Stimulated activated CD8-positive, alpha-beta memory T cell treated with anti-CD3 and anti-CD28 coated beads, Interleukin-4, amount 100 ng/mL, for 24 hours (primary cell): ENCODE measurements at places on chromosomes 2 and 18.

DNA sequence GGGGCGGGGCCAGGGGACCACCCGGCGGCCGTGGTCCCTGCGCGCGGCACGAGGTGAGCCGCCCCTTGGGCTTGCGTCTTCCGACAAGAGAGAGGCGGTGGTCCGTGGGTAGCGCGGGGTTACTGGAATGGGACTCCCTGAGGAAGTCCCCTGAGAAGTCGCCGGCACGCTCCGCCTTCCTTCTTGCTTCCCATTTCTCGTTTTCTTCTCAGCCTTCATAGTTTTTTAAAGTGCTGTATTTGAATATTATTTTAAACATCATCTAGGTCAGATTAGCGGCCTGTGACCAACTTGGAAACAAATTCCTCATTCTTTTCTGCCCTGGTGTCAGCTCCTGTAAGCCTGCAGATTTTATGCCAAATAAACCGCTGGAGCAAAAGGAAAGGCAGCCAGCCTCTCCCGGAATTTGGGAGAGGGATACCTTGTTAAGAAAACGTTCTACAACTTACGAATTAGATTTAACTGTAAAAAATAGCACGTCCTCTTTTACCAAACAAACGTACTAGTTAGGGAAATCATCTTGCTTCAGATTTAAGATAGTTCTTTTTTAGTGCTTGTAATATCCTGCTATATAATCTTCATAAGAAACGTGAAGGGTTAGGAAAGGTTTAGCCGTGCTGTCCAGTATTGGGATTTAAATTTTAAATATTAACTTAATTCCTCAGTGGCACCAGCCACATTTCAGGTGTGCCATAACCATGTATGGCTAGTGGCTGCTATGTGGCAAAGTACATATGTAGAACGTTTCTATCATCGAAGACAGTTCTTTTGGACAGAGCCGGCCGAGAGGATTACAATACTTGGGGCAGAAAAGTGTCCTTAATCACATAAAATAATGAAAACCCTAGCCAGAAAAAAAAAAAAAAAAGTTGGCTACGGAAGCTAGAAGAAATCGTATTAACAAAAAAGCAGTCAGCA is 628 bp upstream of the PTPN2 start:
- no peak for DNase-seq

DNA sequence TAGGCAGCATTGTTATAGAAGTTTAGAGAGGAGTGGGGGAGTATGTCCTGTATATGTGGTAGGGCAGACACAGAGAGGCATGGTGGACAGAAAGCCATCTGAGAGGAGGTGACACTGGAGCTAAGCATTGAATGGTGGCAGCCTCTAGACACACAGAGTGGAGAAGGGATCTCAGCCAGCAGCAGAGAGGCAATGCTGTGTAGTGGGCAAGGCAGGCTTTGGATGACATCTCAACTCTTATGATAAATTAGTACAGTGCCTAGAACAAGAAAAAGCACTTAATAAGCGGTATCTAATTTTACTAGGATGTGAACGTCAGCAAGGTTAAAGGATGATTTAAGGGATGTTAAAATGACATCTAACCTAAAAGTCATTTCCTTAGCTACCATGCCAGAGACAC is 22.5 kb upstream of the CERS6 start:
- DNase-seq = no peak

DNA sequence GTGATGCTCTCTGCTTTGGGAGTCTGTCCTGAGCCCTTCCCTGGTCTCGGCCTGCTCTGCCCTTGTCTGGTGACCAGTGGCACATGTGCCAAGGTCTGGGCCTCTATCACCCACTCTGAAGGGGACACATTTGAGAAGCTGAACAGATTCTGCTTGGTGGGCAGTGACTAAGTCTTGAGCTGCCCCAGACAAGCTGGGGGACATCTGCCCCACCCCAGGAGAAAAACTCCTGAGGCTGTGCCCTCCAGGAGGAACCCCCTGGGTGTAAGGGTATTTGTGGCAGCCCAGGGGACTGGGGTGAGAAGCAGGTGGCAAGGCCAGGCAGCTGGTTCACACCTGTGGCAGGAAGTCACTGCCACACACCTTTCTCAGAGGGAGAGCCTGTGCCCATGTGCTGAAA is 342.1 kb downstream of the DYSF start:
- DNase-seq = no peak

GRCh38 chr2:71665168-71666093 is 212.1 kb downstream of the DYSF start:
- no peak for DNase-seq

- DNase-seq = no peak
These were observed 300.7 kb downstream of the SP3 start for GRCh38 chr2:173664513-173664910.

GRCh38 chr2:124241-124880 is 78.1 kb upstream of the FAM110C start:
- DNase-seq = no peak

GRCh38 chr18:48545757-48546321 is 7.0 kb downstream of the CTIF start:
- DNase-seq = no peak

GRCh38 chr18:6708890-6709289 is 20.6 kb upstream of the ARHGAP28 start:
- DNase-seq = no peak

GRCh38 chr2:213166109-213166508 is 14.7 kb upstream of the IKZF2 start:
- DNase-seq = no peak

DNA sequence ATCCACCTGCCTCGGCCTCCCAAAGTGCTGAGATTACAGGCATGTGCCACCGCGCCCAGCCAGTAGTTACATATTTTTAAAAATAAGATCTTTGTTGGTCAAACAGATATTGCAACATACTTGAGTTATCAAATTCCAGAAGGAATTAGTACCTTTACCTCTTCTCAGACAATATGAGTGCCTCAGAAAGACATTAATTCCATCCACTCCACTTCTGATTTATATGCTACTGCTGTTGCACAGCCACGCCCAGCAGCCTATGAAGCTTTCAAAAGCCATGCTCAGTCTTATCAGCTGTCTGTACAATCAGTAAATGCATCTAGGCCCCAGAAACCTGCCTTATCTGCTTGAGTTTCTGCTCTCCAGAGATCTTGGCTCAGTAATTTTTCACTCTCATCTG is 47.8 kb downstream of the MEX3C start:
- DNase-seq = no peak

DNA sequence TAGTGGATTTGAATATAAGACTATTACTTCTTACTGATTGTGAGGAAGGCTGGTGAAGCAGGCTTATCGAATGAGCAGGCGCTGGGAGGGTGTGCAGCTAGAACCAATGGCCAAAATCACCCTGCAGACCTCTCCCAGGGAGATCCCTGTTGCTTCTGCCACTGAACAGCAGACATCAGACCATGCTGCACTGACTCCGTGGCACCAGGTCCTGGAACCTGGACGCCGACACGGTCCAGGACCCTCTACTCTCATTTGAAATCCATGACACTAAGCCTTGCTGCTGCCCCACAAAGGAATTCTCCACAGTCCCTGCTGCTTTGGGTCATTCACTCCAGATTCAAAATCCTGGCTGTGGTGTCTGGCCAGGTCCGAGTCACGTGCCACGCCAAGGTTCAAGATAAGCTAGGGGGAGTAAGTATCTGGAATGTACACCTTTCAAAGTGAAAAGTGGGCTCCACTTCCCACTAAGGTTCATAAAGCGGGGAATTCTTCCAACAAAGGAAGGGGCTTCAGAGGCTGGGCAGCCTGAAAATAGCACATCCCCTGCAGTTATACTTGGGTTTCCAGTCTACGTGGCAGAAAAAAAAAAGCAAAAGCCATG is 9.0 kb upstream of the YWHAQ start:
- no peak for DNase-seq

- DNase-seq = no peak
These were observed 81.4 kb upstream of the VRK2 start for GRCh38 chr2:57965219-57965618.

DNA sequence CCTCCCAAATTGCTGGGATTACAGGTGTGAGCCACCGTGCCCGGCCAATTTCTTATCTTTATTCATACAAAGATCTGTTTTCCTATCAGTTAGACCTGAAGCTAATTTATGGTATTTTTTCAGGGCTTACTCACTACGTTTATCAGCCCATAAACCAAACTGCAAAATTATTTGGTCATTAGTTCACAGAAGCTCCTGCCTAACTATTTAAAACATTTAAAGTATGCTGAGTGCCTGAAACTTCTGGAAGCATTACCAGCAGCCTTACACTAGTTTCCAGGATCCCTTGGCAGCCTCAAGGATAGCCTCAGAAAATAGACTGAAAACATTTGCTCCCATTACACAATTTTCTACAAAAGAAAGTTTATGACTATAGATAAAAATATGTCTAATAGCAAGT is 68.8 kb downstream of the GALNT13 start:
- DNase-seq = no peak

GRCh38 chr2:119482481-119483394 is 41.5 kb downstream of the SCTR start:
- no peak for DNase-seq

DNA sequence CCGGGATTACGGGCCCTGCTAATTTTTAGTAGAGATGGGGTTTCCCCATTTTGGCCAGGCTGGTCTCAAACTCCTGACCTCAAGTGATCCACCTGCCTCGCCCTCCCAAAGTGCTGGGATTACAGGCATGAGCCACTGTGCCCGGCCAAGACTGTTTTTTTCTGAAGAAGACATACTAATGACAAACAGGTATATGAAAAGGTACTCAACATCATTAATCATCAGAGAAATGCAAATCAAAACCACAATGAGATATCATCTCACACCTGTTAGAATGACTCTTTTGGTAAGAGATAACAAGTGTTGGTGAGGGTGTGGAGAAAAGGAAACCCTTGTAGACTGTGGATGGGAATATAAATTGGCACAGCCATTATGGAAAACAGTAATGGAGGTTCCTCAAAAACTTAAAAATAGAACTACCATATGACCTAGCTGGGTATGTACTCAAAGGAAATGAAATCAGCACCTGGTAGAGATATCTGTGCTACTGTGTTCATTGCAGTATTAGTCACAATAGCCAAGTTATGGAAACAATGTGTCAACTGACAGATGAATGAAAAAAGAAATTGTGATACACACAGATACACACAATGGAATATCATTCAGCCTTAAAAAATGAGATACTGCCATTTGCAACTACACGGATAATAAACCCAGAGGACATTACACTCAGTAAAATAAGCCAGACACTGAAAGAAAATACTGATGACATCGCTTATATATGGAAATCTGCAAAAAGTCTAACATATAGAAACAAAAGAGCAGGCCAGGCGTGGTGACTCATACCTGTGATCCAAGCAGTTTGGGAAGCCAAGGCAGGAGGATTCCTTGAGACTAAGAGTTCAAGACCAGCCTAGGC is 20.8 kb downstream of the SOS1 start:
- no peak for DNase-seq

DNA sequence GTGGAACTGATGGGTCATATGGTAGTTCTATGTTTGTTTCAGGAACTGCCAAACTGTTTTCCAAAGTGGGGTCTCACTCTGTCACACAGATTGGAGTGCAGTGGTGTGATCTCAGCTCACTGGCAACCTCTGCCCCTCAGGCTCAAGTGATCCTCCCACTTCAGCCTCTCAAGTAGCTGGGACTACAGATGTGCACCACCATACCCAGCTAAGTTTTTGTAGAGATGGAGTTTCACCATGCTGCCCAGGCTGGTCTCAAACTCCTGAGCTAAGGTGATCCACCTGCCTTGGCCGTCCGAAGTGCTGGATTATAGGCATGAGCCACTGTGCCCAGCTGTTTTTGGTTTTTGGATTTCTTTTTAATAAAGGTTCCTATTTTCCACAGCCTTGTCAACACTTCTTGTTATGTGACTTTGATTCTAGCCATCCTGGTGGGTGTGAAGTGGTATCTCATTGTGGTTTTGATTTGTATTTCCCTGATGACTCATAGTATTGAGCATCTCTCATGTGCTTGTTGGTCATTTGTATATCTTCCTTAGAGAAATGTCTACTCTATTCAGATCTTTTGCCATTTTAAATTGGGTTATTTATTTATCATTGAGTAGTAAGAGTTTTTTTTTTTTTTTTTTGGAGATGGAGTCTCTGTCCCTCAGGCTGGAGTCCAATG is 22.8 kb downstream of the NPC1 start:
- no peak for DNase-seq

DNA sequence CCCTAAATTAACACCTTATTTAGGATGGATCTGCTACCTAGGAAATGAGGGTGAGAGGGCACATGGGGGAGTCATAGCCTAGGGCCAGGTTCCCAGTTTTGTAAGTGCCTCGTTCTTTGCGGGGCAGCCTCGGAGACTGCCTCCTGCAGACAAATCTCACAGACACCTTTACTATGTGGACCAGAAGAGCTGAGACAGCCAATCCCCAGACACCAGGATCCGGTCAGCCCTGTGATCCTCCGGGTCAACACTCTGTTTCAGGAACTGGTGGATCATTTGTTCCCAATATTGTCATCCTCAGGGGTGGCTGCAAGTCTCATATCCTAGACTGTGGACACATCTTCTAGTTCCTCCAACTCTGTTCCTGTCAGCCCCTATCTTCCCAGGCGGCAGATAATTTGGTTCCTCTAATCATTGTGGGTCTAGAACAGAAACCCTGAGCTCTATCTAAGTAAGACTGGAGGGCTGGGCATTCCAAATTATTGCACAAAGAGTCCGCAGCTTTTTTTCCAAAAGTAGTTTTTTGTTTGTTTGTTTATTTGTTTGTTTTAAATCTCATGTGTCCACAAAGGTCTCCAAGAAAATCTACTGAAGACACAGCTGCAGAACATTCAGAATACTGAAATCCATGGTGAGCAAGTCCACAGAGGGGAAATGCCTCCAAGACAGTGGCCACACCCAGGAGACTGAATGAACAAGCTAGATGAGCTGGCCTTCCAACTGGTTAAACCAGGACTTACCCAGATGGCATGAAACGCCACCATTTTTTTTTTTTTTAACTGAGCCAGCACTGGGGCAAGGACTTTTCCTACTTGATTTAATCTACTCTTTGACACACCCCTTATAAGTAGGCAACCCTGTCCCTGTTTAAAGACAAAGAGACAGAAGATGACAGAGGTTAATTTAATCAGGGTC is 6.2 kb upstream of the GDF7 start:
- DNase-seq = no peak

DNA sequence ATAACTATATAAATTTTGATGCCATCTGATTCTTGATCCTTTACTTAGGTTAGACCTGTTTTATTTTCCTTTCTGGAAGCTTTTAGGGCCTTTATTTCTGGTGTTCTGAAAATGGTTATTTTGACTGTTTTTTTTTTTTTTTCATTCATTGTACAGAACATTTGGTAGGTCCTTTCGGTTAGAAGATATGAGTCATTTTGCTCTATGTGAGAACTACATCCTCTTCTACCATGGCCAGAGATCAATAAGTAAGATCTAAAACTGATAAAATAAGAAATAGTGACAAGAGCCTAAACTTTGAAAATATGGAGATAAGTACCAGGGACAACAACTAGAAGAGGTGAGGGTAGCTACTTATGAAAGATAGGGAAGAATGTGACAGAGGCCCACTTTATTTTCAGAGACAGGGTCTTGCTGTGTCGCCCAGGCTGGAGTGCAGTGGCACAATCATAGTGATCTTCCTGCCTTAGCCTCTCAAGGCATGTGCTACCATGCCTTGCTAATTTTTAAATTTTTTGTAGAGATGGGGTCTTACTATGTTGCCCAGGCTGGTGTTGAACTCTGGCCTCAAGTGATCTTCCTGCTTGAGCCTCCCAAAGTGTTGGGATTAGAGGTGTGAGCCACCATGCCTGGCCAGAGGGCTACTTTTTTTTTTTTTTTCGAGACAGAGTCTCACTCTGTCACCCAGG is 66.5 kb downstream of the EIF2AK3 start:
- DNase-seq = no peak
